ENCODE measurements at places on chromosomes 13 and 19. TPM values are rescaled to one million over a fixed set of nuclear protein-coding genes. Genes with fewer than 3 reads are reported as not detected.

The MBD3L2 gene
- not detected for total RNA-seq

The SIGLEC8 gene
- total RNA-seq = not detected

The ARMC6 gene
- total RNA-seq = 36.1 TPM

DNA sequence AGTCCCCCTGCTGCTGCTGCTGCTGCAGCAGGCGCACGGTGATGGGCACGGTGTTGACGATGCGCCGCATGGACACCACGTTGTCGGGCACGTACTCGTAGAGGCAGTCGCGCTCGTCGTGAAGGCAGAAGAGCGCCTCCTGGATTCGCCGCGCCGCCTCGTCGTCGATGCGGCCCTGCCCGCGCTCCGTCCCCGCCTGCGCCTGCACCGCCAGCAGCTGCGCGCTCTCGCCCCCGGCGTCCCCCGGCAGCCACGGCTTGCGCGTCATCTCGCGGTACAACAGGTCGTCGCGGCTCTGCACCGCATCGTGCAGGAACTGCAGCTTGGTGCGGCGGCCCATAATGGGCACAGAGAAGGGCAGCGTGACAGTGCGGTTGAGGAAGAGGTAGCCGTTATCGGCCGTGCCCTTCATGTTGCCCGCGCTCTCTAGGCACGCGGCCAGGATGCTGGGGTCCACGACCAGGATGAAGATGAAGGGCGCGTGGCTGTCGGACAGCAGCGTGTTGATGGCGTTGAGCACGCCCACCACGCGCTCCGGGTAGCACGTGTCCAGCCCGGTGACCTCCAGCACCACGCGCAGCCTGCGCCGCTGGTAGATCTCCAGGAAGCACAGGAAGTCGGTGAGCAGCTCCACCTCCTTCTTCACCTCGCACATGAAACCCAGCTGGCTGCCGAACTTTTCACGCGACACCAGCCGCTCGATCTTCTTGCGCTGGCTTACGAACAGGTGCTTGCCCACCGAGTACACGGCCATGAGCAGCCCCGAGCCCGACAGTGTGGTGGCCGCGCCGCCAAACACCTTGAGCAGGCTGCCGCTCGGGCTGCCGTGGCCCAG lies 8.1 kb downstream of the NKPD1 start:
- DNase-seq = no peak
- peaks cover 5% of the 10 kb centered on the region for H3K36me3 ChIP-seq
- H3K27me3 ChIP-seq = no peaks in the 10 kb centered on the region
- peaks cover 15% of the 10 kb centered on the region for H3K4me1 ChIP-seq

DNA sequence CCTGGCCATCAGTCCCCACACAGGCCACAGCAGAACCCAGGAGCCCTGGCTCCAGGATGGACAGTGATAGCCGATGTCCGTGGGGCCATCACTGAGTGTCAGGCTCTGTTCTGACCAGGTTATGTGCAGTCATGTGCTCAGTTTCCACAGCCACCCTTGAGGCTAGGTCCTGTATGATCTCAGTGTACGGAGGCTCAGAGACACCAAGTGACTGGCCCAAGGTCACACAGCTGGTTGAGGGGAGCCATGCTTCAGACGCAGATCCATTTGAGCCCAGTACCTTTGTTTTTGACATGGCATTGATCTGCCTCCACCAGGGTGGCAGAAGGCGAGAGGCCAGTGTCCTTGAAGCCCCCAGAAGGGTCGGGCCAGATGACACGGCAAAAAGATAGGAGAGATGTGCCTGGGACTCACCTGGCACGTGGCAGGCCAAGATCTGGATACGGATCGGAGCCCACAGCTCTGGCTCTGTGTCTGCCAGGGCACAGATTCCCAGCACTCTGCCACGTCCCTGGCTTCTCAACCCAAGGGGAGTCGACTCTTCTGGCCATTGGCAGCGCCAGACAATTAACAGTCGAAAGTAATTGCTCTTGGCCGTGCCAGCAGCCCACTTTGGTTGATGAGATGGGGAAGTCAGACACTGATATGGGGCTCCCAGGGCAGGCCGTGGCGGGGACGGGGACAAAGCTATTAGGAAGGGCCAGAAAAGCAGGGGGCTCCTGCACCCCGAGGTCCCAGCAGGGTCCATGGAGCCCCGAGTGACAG lies 15.6 kb downstream of the EVI5L start:
- no peaks in the 10 kb centered on the region for H3K36me3 ChIP-seq
- no peaks in the 10 kb centered on the region for H3K27me3 ChIP-seq
- H3K27ac ChIP-seq = no peak overlapping the region
- no peaks in the 10 kb centered on the region for H3K4me1 ChIP-seq

GRCh38 chr19:48720251-48720612 lies 707 bp upstream of the MAMSTR start:
- peak overlapping the region; percentile 98 for H3K4me3 ChIP-seq
- H3K36me3 ChIP-seq = peaks cover 3% of the 10 kb centered on the region
- no peak for DNase-seq
- H3K4me1 ChIP-seq = peaks cover 36% of the 10 kb centered on the region
- peak overlapping the region; percentile 99 for H3K27ac ChIP-seq
- H3K27me3 ChIP-seq = no peaks in the 10 kb centered on the region

DNA sequence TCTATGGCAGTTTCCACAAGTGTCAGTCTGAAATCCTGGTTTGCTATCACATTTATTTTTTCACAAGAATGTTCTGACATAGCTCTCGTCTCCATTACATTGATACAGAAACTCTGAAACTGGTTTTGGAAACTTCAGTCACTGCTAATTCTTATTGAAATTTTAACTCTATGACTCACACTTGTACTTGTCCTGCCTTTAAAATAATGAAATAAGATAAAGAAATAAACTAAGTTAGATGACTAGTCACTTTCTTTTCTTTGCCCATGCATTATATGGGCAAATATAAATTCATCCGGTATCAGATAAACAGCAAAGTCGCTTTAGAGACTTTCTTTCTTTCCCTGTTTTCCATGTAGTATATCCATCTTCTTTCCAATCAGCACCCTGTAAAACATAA lies 257.5 kb downstream of the PCDH9 start:
- H3K36me3 ChIP-seq = no peaks in the 10 kb centered on the region
- H3K4me1 ChIP-seq = peaks cover 10% of the 10 kb centered on the region
- no peak overlapping the region for H3K27ac ChIP-seq
- H3K27me3 ChIP-seq = no peaks in the 10 kb centered on the region

- peaks cover 21% of the 10 kb centered on the region for H3K4me1 ChIP-seq
- DNase-seq = no peak
- no peaks in the 10 kb centered on the region for H3K27me3 ChIP-seq
- no peaks in the 10 kb centered on the region for H3K36me3 ChIP-seq
- peak overlapping the region; percentile 67 for H3K4me3 ChIP-seq
Observed at GRCh38 chr13:59750860-59751259, 412.9 kb downstream of the DIAPH3 start.
